ENCODE measurements at places on chromosomes 1 and 21.

GRCh38 chr1:61094677-61095469, 12.5 kb downstream of the NFIA start:
- no peaks in the 10 kb centered on the region for H3K27me3 ChIP-seq
- H3K27ac ChIP-seq = no peak overlapping the region
- no peaks in the 10 kb centered on the region for H3K36me3 ChIP-seq
- H3K4me3 ChIP-seq = peak overlapping the region; percentile 47
- no peaks in the 10 kb centered on the region for H3K4me1 ChIP-seq

DNA sequence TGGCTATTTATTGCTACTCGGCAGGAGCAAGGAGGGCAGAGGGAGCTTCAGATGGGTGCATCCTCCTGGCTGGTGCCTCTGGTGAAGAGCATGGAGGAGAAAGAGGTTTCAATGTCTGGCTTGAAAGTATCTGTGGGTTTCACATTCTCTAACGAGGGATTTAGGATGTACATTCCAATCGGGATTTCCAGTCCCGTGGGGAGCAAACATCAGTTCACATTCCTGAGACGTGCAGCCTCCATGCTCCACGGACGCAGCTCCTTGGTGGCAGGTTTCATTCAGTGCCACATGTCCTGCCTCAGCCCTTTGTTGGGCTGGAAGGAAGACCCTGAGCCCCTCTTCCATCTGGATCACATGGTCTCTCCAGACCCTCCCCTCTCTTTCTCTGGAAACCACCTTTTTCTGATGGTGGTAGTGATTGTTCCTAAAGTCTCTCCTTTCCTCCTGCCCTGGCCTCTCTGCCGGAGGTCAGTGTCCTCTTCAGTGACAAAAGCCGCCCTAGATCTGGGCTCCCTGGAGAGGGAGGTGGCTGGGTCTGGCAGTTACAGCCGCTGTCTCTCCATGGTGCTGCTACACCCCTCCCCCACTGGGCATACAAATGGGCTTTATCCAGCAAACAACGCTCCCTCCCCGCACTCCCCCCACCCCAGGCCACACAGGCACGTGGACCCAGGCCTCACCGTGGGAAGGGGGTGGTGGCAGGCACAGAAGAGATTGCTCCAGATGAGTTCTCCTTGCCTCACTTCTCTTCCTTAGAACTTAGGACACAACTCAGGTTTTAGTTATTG, 826 bp upstream of the CA14 start:
- H3K4me3 ChIP-seq = peak overlapping the region; percentile 73
- H3K27ac ChIP-seq = no peak overlapping the region
- peaks cover 28% of the 10 kb centered on the region for H3K4me1 ChIP-seq
- DNase-seq = peak; percentile 47
- H3K36me3 ChIP-seq = no peaks in the 10 kb centered on the region

- H3K36me3 ChIP-seq = no peaks in the 10 kb centered on the region
- H3K27me3 ChIP-seq = no peaks in the 10 kb centered on the region
- no peak overlapping the region for H3K4me3 ChIP-seq
- H3K27ac ChIP-seq = no peak overlapping the region
Observed at GRCh38 chr1:108679586-108680213, 12.4 kb upstream of the PRPF38B start.

DNA sequence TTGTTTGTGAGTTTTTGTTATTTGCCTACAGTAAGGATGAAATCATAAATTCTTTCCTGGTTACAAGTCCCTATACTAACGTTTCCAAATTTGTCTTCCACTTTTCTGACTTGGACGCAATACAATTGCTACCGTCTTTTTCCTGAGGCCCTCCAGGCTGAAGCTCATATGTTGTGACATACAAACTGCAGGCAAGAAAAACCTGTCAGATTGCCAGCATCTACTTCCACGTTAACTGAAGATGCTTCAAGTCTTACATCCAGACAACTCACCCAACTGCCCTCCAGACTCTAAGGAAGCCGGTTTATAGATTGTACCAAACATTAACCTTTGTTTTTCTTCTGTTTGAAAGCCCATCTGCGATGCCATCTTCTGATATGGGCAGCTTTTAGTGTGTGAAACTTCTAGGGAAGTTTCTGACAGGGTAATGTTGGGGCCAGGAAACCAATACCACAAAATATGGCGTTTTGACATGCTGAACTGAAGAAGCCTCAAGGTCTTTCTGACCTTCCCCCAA, 21.4 kb upstream of the RNF11 start:
- H3K4me3 ChIP-seq = peak overlapping the region; percentile 8
- H3K36me3 ChIP-seq = no peaks in the 10 kb centered on the region
- DNase-seq = no peak
- no peaks in the 10 kb centered on the region for H3K27me3 ChIP-seq
- H3K27ac ChIP-seq = no peak overlapping the region

DNA sequence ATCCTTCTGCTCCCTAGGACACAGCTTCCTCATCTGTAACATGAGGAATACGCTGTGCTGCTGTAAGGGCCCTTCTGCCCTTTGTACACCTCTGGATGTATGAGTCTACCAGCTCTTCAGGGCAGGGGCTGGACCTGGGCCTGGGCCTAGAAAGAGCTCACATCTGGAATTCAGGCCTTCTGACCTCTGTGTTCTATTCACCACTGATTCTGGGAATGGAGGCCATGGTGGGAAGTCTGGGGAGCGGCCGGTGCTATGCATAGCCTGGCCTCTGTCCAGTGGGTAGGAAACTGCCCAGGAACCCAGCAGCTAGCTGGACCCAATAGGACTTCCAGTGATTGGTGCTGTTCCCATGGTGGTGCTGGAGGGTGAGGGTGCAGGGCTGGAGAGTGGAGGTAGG, 11.0 kb upstream of the GPR61 start:
- H3K4me3 ChIP-seq = no peak overlapping the region
- H3K27me3 ChIP-seq = peaks cover 16% of the 10 kb centered on the region
- no peaks in the 10 kb centered on the region for H3K36me3 ChIP-seq
- H3K27ac ChIP-seq = no peak overlapping the region
- DNase-seq = no peak

DNA sequence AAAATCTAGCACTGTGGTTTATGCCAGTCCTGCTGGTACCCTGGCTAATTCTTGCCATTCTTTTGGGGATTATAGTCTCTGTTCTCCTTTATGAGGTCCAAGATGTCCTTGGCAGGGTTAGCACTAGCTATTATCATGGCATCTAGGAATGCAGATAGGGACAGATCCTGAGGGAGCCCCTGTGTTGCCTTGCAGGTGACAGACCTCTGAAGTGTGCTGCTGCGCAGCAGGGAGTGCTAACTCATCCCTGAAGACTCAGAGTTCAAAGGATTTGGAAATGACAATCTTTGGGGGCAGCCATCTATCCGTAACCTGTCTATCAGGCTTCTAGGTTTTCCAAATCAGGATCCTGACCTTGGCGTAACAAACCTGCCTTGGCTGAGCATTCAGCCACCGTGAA, 16.3 kb downstream of the ZFYVE9 start:
- no peaks in the 10 kb centered on the region for H3K27me3 ChIP-seq
- no peak for DNase-seq
- H3K36me3 ChIP-seq = no peaks in the 10 kb centered on the region
- no peak overlapping the region for H3K4me3 ChIP-seq
- no peaks in the 10 kb centered on the region for H3K4me1 ChIP-seq

GRCh38 chr1:40732756-40733301, 41.3 kb downstream of the NFYC start:
- H3K27me3 ChIP-seq = no peaks in the 10 kb centered on the region
- no peak overlapping the region for H3K4me3 ChIP-seq
- H3K36me3 ChIP-seq = no peaks in the 10 kb centered on the region
- H3K4me1 ChIP-seq = peaks cover 4% of the 10 kb centered on the region

- no peak overlapping the region for H3K4me3 ChIP-seq
- H3K27me3 ChIP-seq = no peaks in the 10 kb centered on the region
- no peak for DNase-seq
- no peaks in the 10 kb centered on the region for H3K36me3 ChIP-seq
Observed at GRCh38 chr1:198520524-198521254, 19.8 kb downstream of the ATP6V1G3 start.

GRCh38 chr1:79006564-79006963, at the start of gene ADGRL4:
ADGRL4 (minus strand) TSS chr1:79006730; CDS start chr1:79006654, 76 bp downstream.
- H3K4me1 ChIP-seq = peaks cover 4% of the 10 kb centered on the region
- H3K36me3 ChIP-seq = no peaks in the 10 kb centered on the region
- H3K4me3 ChIP-seq = peak within 1 kb of the TSS; percentile 76
- peak within 1 kb of the TSS; percentile 78 for H3K27ac ChIP-seq

- no peak overlapping the region for H3K27ac ChIP-seq
- peaks cover 24% of the 10 kb centered on the region for H3K27me3 ChIP-seq
- DNase-seq = no peak
- H3K4me3 ChIP-seq = no peak overlapping the region
- H3K36me3 ChIP-seq = no peaks in the 10 kb centered on the region
- H3K4me1 ChIP-seq = no peaks in the 10 kb centered on the region
Observed at GRCh38 chr1:117646007-117646811, 40.4 kb downstream of the TENT5C start.

GRCh38 chr1:243756529-243756928, 93.5 kb downstream of the AKT3 start:
- no peak for DNase-seq
- H3K36me3 ChIP-seq = no peaks in the 10 kb centered on the region
- H3K4me1 ChIP-seq = peaks cover 1% of the 10 kb centered on the region
- H3K4me3 ChIP-seq = no peak overlapping the region
- no peak overlapping the region for H3K27ac ChIP-seq
- no peaks in the 10 kb centered on the region for H3K27me3 ChIP-seq

DNA sequence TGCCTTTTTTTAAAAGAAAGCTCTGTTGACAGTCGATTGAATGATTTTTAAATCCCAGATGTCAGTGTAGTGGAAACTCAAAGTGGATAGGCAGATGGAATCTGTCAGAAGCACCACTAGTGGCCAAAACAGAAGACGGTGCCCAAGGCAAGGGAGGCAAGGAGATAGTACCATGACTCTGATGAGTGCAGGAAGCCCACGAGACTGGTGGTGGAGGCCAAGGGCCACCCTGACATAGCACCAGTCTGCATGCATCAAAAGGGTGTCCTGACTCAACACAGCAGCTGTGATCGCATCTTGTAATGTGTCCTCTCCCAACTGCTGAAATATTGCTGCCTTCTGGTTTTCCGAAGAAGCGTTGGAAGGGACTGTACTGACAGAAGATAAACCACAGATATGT, 124.1 kb upstream of the PAPPA2 start:
- no peak for DNase-seq
- no peaks in the 10 kb centered on the region for H3K27me3 ChIP-seq
- H3K4me3 ChIP-seq = no peak overlapping the region

- DNase-seq = no peak
- H3K36me3 ChIP-seq = no peaks in the 10 kb centered on the region
- no peaks in the 10 kb centered on the region for H3K27me3 ChIP-seq
- no peak overlapping the region for H3K27ac ChIP-seq
- no peaks in the 10 kb centered on the region for H3K4me1 ChIP-seq
Observed at GRCh38 chr21:28431527-28432200, 561.0 kb downstream of the LTN1 start.

DNA sequence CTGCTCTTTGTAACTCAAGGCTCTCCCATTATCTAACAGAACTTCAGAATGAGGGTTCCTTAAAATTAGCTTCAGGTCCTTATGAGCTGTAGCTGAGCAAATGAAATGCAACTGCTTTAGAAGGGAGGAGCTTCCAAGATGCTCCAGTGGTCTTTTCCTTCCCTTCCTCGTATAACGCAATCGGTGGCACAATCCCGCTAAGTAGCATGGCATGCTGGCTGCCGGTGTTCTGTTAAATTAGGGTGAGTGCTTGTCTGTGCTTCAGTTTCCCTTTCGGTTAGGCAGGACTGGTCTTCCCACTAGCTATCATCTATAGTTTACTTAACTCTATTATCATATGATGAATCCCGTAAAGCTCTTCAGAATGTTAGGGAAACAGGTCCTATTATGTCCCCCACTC, 917 bp downstream of the KIAA0040 start:
- H3K36me3 ChIP-seq = no peaks in the 10 kb centered on the region
- peak; percentile 24 for DNase-seq
- no peak overlapping the region for H3K27ac ChIP-seq
- peak overlapping the region; percentile 75 for H3K4me3 ChIP-seq
- peaks cover 48% of the 10 kb centered on the region for H3K27me3 ChIP-seq
- peaks cover 12% of the 10 kb centered on the region for H3K4me1 ChIP-seq

GRCh38 chr1:160830321-160831153, 32.1 kb downstream of the CD244 start:
- no peak overlapping the region for H3K4me3 ChIP-seq
- no peak overlapping the region for H3K27ac ChIP-seq
- H3K27me3 ChIP-seq = peaks cover 20% of the 10 kb centered on the region
- H3K36me3 ChIP-seq = no peaks in the 10 kb centered on the region
- no peaks in the 10 kb centered on the region for H3K4me1 ChIP-seq

- H3K4me1 ChIP-seq = no peaks in the 10 kb centered on the region
- H3K27ac ChIP-seq = no peak overlapping the region
- no peak overlapping the region for H3K4me3 ChIP-seq
- no peaks in the 10 kb centered on the region for H3K27me3 ChIP-seq
- no peak for DNase-seq
Observed at GRCh38 chr1:234357831-234358230, 15.4 kb upstream of the COA6 start.

DNA sequence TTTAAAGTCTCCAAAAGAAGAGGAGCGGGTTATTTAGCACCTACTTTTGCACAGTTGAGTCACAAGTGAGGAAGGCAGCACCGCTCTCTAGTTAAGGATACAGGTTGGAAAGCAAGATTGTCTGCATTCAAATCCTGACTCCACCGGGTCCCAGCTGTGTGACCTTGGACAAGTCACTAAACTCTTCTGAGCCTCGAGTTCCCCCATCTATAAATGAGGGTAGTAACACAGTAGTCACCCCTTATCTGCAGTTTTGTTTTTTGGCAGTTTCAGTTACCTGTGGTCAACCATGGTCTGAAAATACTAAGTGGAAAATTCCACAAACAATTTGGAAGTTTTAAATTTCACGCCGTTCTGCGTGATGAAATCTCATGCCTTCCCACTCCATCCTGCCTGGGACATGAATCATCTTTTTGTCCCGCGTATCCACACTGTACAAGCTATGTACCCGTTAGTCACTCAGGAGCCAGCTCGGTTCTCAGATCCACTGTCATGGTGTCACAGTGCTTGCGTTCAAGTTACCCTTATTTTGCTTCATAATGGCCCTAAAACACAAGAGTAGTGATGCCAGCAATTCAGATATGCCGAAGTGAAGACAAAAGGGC, 49.4 kb downstream of the CAPZB start:
- peaks cover 38% of the 10 kb centered on the region for H3K4me1 ChIP-seq
- H3K27me3 ChIP-seq = no peaks in the 10 kb centered on the region
- peak overlapping the region; percentile 48 for H3K27ac ChIP-seq
- no peak overlapping the region for H3K4me3 ChIP-seq
- peaks cover 29% of the 10 kb centered on the region for H3K36me3 ChIP-seq
